ENCODE measurements at places on chromosomes 5 and 9.
A peak's percentile ranks its signal among the peaks of the same experiment; 100 is the strongest.

DNA sequence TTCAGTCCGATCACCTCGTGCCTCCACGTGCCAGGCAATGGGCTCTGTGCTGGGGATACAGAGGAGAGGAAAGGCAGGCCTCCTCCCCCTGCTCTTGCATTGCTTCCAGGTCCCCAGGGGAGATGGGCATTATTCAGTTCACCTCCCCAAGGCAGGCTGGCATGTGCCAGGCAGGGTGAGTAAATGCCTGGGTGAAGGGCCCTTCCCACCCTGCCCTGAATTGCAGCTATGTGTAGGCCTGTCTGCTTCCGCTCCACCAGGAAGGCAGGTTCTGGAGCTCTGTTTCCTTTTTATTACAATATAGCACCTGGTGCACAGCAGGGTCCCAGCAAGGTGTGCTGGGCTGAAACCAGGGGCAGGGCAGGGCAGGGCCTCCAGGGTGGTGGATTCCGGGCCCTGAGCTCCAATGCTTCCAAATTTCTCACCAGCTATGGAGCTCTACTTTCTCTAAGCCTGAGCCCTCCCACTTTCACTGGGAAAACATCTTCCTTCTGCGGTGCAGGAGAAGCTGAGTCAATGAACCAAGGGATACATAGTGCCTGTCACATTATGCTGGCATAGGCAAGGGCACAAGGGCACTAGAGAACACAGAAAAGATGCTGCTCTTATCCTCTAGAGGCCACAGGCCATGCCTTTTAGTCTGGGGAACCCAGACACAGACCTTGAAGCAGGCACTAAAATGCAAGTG lies 42.0 kb downstream of the SHB start:
- no peak for DNase-seq

DNA sequence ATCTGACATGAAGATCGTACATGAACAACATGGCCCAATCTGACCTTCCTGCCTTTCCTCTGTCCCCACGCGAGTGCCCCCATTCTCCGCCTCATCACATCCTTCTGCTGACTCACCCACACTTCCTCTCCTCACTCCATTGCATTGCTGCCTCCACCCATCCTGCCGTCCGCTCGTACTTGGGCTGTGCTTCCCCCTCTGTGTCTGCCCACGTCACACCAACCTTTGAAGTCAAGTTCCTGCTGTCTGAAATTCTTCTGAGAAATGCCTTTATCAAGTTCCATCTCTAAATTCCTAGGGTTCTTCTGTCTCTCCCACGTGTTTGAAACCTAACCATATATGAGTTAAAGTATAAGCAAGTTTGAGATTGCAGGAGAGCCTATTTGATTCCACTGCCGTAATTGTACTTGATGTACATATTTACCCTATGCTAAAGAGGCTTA lies 18.0 kb upstream of the STARD4 start:
- DNase-seq = peak; percentile 23

GRCh38 chr5:40780199-40780598 lies 18.0 kb downstream of the PRKAA1 start:
- DNase-seq = no peak

DNA sequence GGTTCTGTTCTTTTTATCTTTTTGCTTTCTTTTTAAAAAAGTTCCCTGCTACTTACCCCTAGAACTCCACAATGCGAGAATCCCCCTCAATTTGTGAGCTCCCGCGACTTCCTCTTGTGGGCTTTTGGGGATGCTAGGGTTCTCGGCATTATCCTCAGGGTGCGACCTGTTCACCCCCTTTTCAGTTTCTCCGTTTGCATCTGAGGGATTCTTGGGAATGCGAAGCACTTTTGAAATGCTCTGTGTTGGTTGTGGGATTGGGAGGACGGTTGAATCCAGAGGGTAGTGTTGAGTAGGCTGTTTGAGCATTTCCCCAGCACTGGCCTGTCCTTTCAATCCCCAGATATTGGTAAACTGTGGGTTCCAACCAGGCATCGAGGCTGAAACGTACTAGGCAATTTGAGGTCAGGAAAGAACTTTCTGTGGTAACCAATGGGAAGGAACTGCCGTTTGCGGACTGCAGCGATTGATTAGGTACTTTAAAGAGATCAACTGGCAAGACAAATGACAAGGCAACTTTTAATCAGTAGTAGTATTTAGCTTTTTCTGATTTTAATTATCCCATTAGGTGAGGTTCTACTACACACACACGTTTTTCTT lies 415 bp downstream of the XRCC4 start:
- DNase-seq = no peak

GRCh38 chr5:83764101-83764500 lies 43.4 kb upstream of the HAPLN1 start:
- no peak for DNase-seq
